ENCODE measurements at places on chromosomes 3 and 15. TPM values are rescaled to one million over a fixed set of nuclear protein-coding genes. Genes with fewer than 3 reads are reported as not detected.

- DNase-seq = no peak
Measured at GRCh38 chr15:99279827-99280226, 28.5 kb downstream of the LRRC28 start.

DNA sequence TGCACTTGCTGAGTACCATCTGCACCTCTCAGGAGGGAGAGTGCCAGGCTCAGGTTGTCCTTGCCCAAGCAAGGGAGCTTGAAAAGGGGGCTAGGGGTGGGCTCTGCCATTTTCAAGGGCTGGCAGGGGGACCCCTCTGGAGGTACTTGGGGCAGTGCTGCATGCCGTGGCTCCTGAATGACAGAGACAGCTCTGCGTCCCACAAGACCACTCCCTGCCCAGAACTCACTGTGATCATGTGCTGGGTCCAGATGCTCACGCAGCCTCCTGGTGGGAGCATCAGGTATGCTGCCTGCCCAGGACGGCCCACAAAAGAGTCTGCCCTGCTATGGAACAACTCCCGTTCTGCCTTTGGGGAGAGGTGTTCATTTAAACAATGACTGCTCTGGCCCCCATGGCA lies 165.2 kb downstream of the GOLGA6L4 start:
- no peak for DNase-seq

DNA sequence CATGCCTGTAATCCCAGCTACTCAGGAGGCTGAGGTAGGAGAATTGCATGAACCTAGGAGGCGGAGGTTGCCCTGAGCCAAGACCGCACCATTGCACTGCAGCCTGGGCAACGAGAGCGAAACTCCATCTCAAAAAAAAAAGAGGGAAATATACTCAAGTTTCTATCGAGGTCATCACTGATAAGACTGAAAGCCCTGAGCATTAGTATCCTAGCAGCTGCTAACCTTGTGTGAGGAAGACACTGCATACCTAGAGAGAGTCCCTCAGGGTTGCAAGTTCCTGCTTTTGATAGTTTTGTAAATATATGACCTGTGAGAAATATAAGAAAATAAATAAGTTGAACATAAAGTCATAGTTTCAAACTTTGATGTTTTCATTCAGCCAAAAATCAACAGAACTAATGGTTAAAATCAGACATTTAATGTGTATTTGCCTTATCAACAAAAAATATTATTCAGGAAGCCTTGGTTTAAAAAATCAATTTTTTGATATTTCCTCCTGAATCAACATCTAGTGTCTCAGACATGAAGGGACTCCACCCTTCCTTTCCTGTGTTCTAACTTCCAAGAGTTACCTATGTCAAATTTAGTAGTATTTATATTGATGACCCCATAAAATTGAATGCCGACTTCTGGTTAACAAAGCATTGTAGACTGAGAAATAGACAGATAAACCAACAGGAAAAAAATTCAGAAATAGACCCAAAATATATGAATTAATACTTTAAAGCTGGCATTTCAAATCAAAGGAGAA lies 19.8 kb upstream of the USP3 start:
- DNase-seq = no peak

GRCh38 chr15:69117431-69117871 lies 43.0 kb upstream of the GLCE start:
- DNase-seq = no peak

DNA sequence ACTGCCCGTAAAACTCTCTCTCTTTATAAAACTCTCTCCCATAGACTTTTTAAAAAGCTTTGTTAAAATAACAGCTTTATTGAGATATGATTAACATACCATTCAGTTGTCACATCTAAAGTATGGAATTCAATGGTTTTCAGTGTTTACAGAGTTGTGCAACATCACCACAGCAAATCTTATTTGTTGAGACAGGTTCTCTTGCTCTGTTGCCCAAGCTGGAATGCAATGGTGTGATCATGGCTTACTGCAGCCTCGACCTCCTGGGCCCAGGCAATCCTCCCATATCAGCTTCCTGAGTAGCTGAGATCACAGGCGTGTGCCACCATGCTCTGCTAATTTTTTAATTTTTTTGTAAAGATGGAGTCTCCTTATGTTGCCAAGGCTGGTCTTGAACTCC lies 35.9 kb upstream of the TRAK1 start:
- DNase-seq = no peak

DNA sequence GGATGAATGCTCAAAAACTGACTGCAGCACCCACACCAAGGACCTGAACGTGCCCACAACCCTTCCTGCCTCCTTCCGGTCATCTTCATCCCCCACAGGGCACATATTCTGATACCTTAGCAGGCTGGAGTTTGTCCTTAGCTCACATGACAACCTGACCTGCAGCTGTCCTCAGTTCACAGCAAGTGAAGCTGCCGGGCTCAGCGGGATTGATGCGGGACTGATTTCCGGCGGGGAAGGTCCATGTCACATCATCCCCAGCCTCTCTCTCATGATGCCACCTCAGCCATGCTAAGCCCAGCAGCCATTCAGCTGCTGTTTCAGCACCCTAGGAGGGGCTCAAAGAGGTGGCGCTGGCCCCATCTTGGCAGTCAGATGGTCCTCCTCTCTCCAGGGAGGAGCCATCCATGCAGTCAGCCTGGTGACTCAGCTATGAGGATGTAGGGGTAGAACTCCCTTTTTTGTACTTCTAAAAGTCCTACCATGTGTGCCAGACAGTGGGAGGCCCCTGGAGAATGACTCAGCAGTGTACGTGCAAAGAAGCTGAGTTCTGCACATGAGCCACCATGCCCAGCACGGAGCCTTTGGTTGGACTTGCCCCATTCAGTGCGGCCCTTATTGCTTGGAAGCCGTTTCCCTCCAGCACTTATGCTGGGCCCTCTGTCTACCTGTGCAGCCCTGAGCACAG lies 9.5 kb downstream of the CA12 start:
- DNase-seq = peak; percentile 61

- no peak for DNase-seq
Measured at GRCh38 chr15:40747685-40748631, 7.1 kb downstream of the RMDN3 start.

- no peak for DNase-seq
Measured at GRCh38 chr3:56621681-56622080, 61.4 kb downstream of the TASOR start.

DNA sequence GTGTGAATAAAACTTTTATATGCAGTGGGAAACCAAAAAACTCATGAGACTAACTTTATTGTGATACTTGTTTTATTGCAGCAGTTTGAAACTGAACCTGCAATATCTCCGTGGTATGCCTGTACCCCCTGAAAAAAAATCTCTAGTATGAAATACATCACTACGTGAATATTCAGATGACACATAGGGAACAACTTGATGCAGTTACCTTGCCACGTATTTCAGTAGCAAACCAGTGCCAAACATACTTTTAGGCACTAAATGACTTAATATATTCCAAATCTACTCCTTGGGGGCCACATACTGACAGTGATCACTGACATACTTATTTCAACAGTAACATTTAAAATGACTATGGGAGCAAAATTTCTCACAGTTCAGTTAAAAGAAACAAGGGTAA lies 13.8 kb downstream of the CRBN start:
- no peak for DNase-seq

- no peak for DNase-seq
Measured at GRCh38 chr3:111890051-111890580, 31.1 kb downstream of the PHLDB2 start.

GRCh38 chr15:58923696-58924300 lies 9.7 kb downstream of the SLTM start:
- DNase-seq = no peak

GRCh38 chr15:48565560-48566482 lies 79.7 kb downstream of the FBN1 start:
- DNase-seq = no peak

DNA sequence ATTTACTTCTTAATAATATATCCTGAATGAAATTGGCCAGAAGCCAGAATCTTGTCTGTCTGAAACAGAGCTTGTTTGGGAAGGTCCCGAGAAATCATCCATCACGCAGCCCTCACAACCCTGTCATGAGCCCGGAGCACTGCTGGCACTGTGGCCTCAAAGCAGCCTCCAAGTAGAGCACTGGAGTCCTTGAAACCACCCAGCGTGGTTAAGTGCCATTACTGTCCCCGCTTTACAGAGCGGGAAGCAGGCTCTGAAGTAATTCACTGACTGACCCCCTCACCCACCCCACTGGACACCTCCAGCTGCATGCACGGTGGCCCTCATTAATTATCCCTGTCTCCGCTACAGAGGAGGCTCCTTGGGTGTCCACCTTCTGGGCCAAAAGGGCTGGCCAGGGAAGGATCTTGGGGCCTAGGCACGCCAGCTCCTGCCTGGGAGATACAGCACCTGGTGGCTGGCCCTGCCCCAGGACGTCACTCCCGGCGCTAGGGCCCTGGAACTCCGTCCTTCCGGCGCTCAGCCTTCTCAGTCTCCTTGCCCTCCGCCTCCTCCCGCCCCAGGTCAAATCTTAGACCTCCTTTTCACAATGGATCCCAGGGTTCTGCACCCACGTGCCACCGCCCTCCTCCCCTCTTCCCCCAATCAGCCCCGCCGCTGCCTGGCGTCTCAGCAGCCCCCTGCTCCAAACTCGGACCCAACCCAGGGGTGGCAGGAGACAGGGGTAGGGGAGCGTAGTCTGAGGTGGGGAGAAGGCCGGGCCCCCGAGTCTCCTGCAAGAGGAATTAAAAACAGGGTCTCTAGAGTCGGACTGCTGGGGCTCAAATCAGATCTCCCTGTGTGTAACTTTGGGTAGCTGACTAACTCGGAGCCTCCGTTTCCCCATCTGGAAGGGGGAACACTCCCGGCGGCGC lies 1.1 kb downstream of the TKT start:
- DNase-seq = peak; percentile 80

GRCh38 chr3:13276438-13277195 lies 143.5 kb downstream of the NUP210 start:
- peak; percentile 71 for DNase-seq

- DNase-seq = no peak
Measured at GRCh38 chr3:35078780-35079179, 560.5 kb upstream of the ARPP21 start.

GRCh38 chr3:25581823-25582222 lies 82.9 kb downstream of the TOP2B start:
- DNase-seq = no peak

- DNase-seq = no peak
Measured at GRCh38 chr3:44036850-44037249, 204.8 kb upstream of the TOPAZ1 start.

- peak; percentile 65 for DNase-seq
Measured at GRCh38 chr3:24829011-24829581, 334.4 kb upstream of the THRB start.

SLC12A8 gene
- 0.30 TPM for total RNA-seq

CDHR4 gene
- total RNA-seq = not detected

SERINC4 gene
- total RNA-seq = 0.19 TPM

WDR76 gene
- 1.6 TPM for total RNA-seq

GP5 gene
- total RNA-seq = not detected

NRG4 gene
- total RNA-seq = not detected

IL17RB gene
- total RNA-seq = 1.9 TPM
